HS-5 (cell line): ENCODE measurements at places on chromosomes 7 and 10.

DNA sequence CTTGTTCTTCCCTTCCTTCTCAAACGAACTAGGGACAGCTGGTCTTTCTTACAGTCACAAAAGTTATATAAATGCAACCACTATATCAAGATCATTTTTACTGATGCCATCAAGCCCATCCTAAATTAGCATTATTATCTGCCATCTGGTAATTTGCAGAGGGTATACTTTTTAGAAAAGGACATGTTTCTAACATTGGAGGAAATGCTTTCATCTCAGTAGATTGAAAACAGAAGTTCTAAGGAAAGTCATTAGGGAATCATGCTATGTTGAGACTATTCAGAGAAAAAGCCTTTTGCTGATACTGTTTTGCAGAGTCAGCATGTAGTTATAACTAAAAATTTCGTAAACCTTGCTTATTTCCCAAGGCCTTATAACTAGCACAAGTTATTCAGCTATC lies 146.7 kb downstream of the WNT2 start:
- DNase-seq = no peak

- DNase-seq = no peak
Observed at GRCh38 chr7:22697322-22697859, 29.6 kb upstream of the IL6 start.

DNA sequence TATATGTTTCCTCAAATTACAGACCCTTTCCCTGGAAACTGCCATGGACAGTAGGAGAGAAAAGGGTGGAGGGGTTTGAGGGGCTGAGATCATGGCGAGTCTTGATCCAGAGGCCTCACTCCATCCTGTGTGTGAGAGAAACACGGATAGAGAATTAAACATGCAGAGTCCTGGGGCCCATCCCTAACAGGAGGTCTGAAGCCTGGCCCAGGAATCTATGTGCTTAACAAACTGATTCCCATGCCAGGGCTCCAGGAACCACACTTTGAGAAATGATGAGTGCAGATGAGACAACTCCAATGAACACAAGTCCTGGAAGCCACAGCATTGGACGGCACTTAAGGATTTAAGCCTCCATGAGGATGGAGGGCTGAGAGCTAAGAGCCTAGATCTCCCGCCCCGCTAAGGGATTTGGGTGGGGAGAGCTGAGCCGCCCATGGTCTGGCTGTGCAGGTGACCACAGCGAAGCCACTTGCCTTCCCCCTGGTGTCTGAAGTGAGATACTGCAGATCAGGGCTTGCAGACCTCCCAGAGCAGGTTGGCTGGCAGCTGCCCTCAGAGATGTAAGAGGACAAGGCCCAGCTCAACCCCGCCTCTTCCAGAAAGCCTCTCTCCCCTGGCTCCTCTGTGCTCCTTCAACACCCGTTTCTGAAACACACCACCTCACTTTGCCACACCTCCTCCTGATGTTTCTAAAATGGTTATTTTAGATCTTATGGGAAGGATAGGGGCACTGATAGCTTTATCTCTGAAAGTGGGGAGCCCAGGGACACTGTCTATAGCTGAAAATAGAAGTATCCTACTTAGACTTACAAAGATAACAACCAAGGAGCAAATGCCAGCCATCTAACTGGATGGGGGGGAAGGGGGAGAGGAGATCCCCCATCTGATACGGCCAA lies 24.8 kb upstream of the EIF5AL1 start:
- no peak for DNase-seq

DNA sequence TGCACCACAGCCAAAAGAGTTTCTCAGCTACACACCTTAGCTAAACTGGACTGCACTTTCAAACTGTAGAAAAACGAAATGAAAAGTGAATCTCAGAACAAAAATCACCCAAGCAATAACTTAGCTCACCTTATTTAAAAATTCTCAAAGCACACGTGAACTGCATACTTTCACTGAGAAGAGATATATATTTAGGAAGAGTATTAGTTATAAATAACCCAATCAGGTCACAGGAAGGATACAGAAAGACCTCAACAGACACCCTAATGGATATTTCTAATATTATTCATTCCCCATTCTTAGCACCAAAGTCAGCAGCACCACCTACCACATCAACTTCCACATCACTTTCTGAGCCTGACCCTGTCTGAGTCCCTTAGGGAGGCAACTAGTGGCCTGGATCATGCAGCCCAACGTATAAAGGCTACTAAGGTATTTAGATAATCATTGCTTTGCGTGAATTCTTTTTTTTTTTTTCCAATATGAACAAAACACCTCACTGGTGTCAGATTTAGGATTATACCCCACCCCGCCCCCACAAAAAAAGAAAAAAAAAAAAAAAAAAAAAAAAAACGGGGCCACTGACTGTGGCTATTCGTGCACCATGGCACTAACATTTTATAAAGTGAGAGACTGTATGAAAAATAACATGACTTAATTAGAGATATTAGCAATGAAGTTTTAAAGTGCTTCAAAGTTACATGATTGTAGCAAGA lies 2.6 kb downstream of the ABI1 start:
- DNase-seq = no peak
